ENCODE measurements at places on chromosomes 7 and 10.

- DNase-seq: no peak
Observed at GRCh38 chr7:16590424-16590823, 55.1 kb downstream of the ANKMY2 start.

DNA sequence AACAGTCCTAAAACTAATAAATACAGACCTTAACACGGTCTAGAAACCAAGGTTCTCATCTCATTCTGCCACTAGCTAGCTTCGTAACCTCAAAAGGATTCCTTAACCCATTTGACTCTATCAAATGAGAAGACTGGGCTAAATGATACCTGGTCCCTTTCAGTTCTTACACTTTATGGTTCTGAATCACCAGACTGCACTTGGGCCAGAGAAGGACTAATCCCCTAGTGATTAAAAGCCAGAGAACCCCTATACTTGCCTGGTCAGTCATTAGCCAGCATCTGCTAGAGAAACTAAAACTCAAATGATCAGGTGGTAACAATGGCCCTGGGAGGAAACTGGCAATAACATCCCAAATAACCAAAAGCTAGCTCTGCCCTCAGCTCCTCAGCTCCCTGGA, 16.8 kb downstream of the TMEM243 start:
- DNase-seq: no peak

DNA sequence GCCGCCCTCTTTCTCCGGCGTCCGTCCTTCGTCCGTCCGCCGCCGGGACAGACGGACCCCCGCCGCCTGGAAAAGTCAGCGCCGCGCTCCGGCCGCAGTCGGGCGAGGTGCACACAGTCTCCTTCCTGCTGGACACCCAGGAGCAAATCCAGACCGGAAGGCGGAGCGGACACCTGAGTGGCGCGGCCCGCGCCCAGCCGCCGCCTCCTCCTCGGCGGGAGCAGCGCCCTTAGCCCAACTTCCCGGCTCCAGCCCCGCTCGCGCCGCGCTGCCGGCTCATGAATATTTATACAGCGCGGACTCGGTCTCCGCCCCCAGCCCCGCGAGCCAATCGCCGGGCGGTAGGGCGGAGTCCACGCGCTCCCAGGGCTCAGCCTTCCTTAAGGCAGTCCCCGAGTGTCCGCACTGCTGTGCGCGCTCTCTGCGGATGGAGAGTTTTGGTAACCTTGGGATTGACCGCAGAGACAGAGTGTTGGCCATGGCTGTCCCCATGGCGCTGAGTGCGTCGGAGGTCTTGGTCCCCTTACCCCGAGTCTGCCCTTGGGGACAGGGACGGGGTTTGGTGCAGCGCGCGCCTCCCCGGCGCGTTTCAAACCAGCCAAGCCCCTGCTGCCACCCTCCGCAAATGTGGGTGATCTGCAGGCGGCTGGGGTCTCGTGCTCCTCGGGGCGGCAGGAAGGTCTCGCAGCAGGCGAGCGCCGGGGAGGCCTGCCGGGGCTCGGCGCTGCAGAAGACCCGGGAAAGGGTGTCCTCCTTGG, at the start of gene FZD8:
FZD8 (minus strand) TSS at position 262 of the 758 bp plus-strand sequence. CDS start 867 bp downstream, outside the sequence.
- peak; percentile 97 for DNase-seq

DNA sequence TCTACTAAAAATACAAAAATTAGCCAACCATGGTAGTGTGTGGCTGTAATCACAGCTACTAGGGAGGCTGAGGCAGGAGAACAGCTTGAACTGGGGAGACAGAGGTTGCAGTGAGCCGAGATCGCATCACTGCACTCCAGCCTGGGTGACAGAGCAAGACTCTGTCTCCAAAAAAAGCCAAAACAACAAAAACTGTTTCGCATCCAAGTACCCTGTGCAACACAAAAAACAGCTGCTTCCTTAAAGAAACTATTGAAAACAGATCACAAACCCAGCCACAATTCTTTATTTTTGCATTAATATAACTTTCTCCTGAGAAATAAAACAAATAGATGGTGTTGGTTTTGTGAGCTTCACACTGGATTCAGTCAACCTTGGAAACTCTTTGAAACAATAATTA, 112.1 kb upstream of the AFAP1L2 start:
- DNase-seq: no peak

DNA sequence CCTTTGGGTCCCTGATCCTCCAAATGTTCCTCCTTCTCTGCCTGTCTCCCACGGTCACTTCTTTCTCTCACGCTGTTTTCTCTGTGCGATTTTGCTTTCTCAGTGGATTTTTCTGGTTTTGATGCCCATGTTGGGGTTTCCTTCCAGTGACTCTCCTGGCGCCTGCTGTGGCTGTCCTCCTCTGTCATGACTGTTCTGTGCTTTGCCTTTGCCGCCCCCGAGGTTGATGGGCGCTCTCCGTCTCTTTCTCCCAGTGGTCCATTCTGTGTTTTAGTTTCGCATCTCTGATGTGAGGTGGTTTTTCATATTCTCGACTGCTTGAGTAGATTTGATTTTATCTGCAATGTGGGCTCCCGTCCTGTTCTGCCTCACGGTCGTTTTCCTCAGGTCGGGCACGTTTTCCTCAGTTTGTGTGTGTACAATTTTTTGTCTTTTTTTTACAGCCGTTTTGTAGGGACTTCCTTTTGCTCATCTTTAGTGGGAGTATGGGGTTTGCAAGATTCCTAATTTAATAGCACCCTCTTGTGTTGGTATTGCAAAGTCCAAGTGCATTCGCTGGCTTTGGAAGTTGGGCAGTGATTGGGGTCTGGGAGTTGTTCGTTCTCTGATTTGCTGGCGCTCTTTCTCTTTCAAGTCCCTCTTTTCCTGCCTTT, 100.0 kb downstream of the INPP5A start:
- DNase-seq: peak; percentile 74

DNA sequence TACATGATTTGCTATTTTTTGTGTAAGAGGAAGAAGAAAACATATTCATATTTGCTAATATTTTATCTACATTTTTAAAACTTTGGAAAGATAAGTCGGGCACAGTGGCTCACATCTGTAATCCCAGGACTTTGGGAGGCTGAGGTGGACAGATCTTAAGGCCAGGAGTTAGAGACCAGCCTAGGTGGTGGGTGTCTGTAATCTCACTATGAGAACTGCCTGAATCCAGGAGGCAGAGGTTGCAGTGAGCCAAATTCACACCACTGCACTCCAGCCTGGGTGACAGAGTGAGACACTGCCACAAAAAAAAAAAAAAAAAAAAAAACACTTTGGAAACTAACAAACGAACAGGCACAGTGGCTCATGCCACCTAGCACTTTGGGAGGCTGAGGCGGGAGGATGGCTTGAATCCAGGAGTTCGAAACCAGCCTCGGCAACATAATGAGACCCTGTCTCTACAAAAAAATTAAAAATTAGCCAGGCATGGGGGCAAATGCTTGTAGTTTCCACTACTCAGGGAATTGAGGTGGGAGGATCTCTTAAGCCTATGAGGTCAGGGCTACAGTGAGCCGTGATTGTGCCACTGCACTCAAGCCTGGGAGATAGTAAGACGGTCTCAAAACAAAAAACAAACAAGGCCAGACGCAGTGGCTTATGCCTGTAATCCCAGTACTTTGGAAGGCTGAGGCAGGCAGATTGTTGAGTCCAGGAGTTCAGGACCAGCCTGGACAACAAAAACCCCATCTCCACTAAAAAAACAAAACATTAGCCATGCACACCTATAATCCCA, 25.6 kb downstream of the HERC4 start:
- DNase-seq: peak; percentile 36

DNA sequence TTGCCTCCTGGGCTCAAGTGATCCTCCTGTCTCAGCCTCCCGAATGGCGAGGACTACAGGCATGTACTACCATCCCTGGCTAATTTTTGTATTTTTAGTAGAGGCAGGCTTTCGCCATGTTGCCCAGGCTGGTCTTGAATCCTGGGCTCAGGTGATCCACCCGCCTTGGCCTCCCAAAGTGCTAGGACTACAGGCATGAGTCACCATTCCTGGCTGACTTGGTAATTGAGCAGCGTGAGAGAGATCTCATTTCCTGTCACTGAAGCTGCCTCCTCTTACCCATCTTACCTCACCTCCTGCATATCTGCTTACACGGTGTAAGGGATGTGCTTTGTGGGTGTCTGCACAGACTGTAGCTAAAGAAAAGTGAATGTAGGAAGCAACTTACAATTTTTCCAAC, 9.7 kb downstream of the IFIT3 start:
- DNase-seq: peak; percentile 17

GRCh38 chr10:48598243-48598935, 6.5 kb downstream of the ARHGAP22 start:
- DNase-seq: no peak

GRCh38 chr7:3592401-3593134, 291.5 kb downstream of the SDK1 start:
- no peak for DNase-seq

- no peak for DNase-seq
Observed at GRCh38 chr10:68133523-68133922, 24.2 kb downstream of the MYPN start.
